BE2C (cell line): ENCODE measurements at places on chromosomes 3 and 15.
A peak's percentile ranks its signal among the peaks of the same experiment; 100 is the strongest.

GRCh38 chr3:23161896-23162570, 41.1 kb upstream of the UBE2E2 start:
- DNase-seq = no peak

- no peak for DNase-seq
Observed at GRCh38 chr3:47985381-47985780, 30.8 kb downstream of the MAP4 start.

- DNase-seq = no peak
Observed at GRCh38 chr3:8574670-8575322, 69.8 kb downstream of the SSUH2 start.

GRCh38 chr15:58549013-58549784, 117.4 kb downstream of the LIPC start:
- no peak for DNase-seq

- DNase-seq = no peak
Observed at GRCh38 chr3:114394551-114394950, 100.7 kb downstream of the TIGIT start.

DNA sequence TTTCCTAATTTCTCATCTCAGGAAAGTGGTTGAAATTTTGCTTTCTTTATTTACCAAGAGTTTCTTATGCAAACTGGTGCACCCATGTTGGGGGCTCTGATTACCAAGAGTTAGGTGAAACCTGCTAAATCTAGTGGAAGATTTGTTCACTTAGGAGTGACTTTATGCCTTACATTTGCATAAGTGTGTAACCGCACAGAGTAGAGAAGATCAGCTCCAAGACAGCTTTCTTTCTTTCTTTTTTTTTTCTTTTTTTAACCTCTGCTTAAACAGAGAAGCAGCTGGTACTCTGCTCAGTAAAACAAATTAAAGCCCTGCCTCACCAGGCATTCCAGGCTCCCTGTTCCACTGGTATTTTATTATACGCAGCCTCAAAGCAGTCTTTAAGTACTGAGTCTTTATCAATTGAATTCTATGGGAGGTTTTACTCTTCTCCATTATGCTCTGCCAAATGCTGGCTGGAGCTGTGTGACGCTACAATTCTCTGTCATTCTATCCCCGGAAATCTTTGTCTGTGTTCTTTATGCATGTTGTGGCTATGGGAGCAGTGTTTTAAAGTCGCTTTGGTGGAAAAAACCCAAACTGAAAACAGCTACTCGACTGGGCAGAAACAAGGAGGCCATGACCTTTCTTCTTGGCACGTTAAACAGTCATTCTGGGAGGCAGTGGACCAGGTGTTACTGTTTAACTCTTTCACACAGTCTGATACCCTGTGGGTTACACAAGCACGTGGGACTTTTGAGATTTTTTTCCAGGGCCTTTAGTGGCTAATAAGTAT, 55.2 kb upstream of the GBE1 start:
- DNase-seq = no peak

GRCh38 chr3:24550588-24550987, 55.9 kb upstream of the THRB start:
- no peak for DNase-seq

DNA sequence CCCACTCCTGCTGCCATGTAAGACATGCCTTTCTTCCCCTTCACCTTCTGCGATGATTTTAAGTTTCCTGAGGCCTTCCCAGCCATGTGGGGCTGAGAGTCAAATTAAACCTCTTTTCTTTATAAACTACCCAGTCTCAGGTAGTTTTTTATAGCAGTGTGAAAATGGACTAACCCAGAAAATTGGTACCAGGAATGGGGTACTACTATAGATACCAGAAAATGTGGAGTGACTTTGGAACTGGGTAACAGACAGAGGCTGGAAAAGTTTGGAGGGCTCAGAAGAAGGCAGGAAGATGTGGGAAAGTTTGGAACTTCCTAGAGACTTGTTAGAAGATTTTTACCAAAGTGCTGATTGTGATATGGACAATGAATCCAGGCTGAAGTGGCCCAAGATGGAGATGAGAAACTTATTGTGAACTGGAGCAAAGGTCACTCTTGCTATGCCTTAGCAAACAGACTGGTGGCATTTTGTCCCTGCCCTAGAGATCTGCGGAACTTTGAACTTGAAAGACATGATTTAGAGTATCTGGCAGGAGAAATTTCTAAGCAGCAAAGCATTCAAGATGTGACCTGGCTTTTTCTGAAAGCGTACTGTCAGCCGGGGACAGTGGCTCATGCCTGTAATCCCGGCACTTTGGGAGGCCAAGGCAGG, 52.7 kb downstream of the TMCC1 start:
- no peak for DNase-seq

DNA sequence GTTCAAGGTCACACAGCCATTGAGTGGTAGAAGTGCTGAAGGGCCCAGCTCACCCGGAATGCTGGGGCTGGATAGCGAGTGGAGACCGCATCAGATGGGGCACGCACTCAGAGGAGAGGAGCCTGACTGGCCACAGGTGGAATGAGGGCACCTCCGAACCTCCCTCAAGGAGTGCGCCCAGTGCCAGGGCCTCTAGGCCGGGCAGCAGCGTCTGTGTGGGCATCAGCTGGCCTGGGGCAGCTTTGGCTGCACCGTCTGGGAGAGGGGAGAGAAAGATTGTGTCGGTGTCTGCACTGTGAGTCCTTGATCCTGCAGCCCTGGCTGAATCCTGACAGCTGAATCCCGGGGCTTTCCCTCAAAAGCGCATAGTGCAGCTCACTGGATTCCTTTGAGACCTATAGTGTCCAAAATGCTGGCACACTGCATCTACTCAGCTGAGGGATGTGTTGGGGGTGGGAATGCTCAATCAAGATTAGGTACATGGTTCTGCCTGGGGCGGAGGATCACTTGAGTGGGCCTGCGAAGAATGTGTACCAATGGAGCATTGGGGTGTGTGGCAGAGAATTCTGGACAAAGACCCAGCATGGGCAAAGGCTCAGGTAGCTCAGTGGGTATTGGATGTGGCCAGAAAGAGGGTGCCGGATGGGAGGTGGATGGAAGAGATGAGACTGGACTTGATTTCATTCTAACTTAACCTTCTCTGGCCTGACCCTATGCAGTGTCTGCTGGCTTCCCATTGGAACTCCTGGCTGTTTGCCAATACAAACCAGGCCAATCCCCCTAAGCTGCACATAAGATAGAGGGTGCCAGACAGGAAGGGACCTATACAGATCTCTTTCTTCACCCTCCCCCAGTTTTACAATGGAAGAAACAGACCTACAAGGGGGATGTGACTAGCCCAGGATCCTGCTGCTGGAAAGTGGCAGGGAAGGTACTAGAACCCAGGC, 950 bp downstream of the ANKDD1A start:
- peak; percentile 51 for DNase-seq

- DNase-seq = no peak
Observed at GRCh38 chr3:170359178-170359704, 1.7 kb downstream of the SKIL start.

- DNase-seq = no peak
Observed at GRCh38 chr3:105762749-105763658, 105.8 kb downstream of the CBLB start.

GRCh38 chr3:14377838-14378169, 24.6 kb upstream of the SLC6A6 start:
- DNase-seq = no peak

DNA sequence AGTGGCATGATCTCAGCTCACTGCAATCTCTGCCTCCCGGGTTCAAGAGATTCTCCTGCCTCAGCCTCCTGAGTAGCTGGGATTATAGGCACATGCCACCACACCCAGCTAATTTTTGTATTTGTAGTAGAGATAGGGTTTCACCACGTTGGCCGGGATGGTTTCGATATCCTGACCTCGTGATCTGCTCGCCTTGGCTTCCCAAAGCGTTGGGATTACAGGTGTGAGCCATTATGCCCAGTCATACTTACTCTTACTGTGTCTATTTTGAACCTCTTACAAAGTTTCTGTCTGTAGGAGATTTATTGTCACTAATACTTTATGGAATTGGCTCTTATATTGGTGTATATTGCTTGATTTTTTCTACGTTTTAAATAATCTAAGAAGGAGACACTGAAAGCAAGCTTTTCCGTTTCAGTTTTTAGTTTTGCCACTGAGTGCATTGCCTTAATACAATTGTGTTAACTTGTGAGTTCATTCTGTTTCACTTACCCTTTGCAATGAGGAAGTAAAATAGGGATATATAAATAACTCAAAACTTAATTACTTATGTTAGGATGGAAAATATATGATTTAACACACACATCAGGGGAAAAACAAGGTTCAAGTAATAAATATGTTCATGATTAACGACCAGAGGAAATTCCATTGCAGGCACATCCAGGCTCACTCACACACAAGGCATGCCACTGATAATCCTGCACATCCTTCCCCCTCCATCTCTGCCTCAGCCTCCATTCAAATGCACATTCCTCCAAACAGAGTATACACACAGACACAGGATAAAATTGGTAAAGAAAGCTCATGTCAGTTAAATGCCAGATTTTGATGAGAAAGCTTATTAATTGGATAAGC, 279.3 kb upstream of the RASGRP1 start:
- DNase-seq = no peak

- DNase-seq = no peak
Observed at GRCh38 chr3:15982667-15983196, 185.0 kb upstream of the ANKRD28 start.

DNA sequence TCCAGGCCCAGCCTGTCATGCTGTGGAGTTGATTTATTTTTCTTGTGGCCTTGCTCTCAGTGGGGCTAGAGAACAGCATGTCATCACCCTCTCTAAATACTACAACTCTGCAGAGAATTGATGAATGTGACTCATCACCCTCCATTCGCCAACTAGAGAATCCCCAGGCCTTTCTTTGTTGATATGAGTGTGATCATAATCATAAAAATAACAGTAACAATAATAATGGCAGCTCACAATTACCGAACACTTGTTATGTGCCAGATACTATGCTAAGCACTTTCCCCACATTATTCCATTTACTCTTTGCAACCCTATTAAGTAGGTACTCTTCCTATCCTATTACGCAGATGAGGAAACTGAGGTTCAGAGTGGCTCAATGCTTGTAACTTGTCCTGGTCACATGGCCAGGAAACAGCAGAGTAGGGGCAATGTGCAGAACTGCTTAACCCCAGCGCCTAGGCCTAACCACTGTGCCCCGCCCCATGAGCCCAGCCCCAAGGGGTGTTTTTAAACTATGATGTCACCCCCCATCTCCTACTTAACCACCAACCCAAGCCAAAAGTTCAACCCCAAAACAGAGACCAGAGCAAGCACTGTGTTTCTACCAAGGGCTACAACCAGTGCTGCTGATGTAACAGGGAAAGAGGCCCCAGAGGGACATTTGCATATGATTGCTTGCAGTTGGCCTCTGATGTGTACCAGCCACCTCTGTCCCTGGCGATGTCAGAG, 104.5 kb downstream of the ADCY5 start:
- DNase-seq = no peak

DNA sequence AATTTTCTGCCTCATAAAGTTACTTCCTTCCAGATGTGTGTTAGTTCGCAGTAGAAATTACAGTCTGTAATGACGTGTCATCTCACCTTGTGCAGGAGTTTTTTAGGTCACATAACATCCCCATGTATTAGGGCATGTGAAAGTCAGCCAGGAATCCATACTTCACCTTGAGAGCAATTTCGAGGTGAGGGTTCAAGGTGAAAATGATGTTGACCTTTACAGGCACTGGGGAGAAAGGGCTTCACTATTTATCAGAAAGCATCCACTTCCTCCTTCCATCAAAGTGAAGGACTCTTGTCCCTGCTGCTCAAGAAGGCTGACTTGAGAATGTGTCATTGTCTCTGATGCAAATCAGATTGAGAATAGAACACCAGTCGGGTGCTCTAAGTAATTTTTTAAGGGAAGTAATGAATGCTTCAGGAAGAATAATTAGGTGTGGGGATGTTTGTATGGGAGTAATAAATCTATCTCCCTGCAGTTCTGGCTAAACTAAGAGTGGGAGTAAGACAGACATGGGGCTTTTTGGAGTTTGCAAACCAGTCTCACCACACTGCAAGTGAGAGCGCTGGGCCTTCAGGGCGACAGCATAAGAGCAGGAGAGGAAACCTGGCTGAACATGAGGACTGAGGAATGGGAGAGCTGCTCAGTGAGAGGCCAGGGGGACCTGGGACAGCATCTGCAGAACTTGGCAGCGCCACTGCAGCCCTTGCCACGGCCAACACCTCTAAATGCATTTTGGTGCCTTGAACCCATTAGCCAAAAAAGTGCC, 85.9 kb upstream of the IL12A start:
- DNase-seq = no peak

DNA sequence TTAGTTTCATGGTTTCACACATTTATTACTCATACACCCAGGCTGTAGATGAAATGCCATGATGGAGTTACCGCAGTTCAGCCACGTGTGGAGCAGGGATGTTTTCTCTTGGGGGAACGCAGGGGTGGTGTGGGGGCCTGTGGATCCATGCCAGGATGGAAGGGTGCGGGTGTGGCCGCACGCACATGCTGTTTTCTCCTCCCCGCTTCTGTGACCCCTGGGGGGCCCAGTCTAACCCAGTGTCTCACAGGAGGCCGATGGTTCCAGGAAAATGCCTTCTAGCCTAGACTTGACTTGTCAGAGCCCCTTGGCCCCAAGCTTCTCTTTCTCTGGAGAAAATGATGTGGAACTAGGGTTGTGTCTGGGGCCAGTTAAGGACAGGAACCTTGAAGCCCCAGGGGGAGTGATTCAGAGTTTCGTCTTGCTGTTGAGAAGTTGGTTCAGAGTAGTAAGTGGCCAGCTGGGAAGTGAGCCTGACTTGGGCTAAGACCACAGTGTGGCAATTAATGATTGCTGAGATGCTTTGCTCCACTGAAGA, 240.4 kb upstream of the BHLHE40 start:
- DNase-seq = no peak

GRCh38 chr3:186915806-186916796, 14.2 kb upstream of the ST6GAL1 start:
- peak; percentile 53 for DNase-seq

DNA sequence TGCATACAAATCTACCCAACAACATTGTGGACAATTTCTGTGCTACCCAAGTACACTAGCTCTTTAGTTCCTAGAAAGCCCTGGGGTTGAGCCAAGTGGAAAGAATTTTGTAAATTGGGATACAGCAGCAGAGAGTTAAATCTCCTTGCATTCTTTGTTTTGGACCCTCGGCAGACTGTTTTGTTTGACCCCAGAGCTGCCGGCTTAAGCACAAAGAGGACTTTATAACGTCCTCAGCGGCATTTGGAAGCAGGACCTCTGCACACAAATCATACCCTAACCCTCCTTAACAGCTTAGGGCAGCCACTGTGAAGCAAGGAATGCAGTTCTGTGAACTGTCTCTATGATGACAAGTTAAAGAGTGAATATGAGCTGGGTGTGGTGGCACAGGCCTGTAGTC, 415.3 kb downstream of the CNTN4 start:
- DNase-seq = no peak

GRCh38 chr15:74598126-74598842, 17.4 kb upstream of the CLK3 start:
- DNase-seq = peak; percentile 95
